GOT3 (cell line): ENCODE measurements at places on chromosomes 16 and 17.

DNA sequence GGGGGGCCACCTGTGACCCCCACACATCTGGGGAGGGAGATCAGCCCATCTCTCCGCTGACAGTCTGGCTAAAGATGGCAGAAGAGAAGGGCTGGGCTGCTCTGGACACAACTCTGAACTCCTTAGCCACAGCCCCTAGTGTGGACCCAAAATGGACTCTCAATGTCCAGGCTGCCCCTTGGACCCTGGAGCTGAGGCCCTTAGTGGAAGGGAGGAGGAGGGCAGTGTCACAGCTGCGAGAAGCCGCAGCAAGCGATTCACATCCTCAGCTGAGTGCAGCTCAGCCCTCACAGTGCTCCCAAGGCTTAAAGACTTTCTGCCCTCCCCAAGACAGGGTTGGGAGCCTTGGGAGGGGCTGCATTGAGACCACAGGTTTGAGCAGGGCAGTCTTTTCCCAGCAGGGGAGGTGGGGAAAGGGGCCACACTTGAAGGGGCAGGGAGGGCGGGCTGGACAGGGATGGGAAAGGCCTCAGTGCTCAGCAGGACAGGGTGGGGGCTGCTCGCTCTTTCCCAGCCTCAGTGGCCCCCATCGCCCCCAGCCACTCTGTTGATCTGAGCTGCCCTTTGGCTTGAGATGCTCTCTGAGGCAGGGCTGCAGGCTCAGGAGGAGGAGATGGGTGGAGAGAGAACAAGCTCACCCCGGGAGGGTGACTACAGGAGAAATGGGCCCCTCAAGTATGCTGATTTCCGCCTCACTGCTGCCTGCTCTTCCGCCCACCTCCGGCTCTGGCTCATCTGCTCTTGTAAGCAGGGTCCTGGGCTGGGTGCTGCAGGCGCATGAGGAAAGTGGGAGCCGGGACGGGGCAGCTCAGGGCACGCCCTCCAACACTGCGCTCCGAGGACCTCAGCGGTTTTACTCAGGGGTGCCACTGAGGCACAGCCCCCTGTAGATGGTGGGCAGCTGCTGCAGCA is 50.9 kb upstream of the MTSS2 start:
- no peak for DNase-seq

DNA sequence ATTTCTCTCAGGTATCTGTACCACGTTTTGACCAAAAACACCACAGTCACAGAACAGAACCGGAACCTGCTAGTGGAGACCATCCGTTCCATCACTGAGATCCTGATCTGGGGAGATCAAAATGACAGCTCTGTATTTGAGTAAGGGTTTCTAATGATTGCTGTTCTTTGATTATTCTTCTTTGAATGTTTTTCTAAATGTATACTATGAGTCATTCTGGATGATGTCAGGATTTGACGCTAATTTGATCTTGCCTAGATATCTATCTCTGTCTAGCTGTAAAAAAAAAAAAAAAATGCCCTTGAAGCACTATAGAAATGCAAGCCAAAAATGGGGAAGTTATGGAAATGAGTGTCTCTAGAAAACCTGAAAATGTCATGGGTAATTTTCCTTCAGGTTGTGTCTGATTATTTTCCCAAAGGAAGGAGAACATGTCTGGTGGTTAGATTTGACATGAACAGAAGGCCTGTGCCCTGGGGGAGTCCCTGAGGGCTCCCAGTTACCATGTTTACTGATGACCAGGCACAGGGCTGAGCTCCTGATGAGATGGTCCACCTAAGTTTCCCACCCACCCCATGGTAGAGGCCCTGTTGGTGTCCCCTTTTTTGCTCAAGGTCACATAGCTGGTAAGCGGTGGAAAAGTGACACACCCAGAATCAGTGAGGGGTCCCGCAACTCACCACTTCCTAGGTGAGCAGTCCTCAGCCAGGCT is 13.6 kb downstream of the CLEC16A start:
- no peak for DNase-seq

DNA sequence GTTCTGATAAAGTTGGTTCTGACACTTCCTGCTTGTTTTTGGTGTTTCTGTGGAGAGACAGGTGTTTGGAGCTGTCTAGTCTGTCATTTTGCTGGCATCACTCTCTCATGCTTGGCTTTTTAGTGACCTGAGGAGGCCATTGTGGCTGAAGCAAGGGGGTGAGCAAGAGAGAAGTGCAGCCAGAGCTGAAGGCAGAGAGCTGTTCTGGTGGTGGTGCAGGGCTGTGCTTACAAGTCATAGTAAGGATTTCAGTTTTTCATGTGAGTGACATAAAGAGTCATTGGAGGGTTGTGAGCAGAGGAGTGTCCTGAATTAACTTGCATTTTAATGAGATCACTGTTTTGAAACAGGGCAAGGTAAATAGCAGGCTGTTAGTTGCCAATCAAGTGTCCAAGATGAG is 97.5 kb downstream of the CHD9 start:
- DNase-seq: no peak

- DNase-seq: no peak
These were observed 10.0 kb downstream of the GPR179 start for GRCh38 chr17:38333635-38334295.
